ENCODE measurements at places on chromosomes 13 and 19.
A peak's percentile ranks its signal among the peaks of the same experiment; 100 is the strongest.

- DNase-seq: peak; percentile 87
Observed at GRCh38 chr19:41945135-41945766, 13.9 kb downstream of the RABAC1 start.

- no peak for DNase-seq
Observed at GRCh38 chr13:54029226-54029625, 1000.6 kb downstream of the OLFM4 start.

GRCh38 chr19:43624933-43625332 is 5.5 kb upstream of the ZNF428 start:
- DNase-seq: peak; percentile 87

DNA sequence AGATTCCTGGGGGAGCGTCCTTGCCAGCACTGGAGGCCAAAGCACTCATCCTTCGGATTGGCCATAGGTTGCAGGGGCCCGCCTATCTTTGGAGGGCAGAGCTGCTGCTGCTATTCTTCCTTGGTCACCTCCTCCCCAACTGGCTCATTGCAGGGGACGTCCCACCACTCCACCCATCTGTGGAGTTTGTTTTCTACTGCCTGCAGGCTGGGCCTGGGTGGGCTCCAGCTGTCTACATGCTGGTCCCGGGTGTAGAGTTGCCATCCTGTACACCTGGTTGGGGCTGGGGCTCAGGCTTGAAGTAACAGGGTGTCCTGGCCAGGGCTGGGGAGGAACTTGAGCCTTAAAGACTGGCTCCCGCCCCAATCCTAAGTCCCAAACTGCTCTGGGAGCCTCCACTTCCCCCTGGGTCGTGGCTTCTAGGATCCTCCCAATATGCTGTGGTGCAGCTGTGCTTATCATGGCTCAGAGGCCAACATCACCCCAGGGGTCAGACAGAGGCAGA is 2.1 kb downstream of the RNF225 start:
- no peak for DNase-seq

GRCh38 chr13:75803164-75803611 is 167.1 kb downstream of the LMO7 start:
- no peak for DNase-seq

GRCh38 chr19:33368074-33368864 is 5.2 kb upstream of the CEBPG start:
- DNase-seq: no peak

DNA sequence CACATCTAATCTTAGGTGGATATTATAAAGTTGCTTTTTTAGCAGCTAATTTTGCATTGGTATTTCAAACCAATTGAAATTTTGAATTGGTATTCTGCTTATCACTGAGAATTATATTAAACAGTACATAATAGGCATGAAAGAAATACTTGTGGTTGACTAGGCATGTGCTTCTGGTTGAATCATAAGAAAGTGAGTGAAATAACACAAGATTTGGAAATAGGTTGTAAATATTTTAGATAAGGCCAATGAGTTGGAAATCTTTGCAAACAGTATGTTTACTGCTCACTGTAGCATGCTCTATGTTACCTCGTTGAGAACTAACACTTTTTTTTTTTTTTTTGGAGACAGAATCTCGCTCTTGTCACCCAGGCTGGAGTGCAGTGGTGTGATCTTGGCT is 66.8 kb upstream of the RFC3 start:
- no peak for DNase-seq

DNA sequence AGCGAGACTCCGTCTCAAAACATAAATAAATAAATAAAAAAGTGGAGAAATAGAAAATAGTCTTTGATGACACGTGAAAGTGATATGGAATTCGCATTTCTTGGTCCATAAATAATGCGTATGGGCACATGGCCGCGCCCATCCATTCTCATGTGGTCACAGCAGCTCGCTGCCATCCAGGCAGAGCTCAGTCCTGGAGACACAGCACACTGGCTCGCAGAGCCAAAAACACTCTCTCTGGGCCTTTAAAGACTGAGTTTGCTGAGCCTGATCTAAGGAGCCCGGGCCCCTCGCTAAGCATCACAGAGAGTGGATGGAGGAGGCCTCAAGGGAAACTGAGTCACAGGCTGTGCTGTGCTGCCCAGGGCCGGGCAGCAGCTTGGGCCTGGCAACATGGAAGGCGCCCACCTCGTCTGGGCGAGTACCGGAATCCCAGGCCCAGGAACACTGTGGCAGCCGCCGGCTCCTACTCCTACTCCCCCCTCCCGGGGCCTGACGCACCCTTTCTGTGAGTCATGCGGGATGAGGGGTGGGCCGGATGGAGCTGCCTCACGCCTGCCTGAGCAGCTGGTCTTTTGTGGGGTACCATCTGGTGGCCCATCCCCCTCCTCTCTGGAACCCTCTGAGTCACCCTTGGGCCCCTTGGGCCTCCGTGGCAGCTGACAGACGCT is 28.9 kb upstream of the CACTIN start:
- no peak for DNase-seq

GRCh38 chr19:2841855-2842574 is 740 bp downstream of the ZNF555 start:
- no peak for DNase-seq

DNA sequence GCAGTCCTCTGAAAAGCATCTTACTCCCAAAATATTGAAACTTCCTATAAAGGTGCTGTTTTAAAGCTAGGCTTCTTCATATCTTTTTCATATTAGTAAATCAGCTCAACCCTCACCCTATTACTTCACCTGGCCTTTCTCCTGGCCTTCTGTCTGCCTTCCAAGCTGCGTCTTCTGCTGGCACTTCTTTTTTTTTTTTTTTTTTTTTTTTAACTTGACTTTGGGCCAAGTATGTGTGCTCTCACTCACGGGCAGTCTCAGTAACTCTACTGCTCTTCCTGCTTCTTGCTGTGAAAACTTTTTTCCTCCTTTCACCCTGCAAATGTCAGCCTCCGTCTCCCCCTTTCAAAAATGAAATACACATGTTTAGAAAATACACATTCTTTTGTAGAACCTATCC is 41.2 kb upstream of the KCTD4 start:
- DNase-seq: no peak

GRCh38 chr13:101624981-101625380 is 172.5 kb downstream of the ITGBL1 start:
- no peak for DNase-seq

DNA sequence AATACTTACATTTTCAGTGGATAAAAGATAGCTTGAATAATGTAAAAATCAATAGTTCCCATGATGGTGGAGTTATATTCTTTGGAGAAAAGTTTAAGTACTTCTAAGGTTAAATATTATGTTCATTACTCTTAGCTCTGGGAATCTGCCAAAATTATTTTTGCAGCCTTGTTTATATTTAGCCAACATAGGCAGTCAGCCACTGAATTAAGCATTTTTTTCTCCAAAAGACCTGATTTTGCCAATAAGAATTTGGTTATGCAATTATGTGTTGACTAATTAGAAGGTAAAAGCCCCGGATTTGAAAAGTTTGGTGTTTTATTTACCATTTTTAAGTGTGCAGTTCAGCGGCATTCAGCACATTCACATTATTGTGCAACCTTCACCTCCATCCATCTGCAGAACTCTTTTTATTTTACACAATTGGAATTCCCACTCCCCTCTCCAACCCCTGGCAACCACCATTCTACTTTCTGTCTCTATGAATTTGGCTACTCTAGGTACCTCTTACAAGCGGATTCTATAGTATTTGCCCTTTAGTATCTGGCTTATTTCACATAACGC is 90.1 kb upstream of the C1QTNF9B start:
- no peak for DNase-seq

DNA sequence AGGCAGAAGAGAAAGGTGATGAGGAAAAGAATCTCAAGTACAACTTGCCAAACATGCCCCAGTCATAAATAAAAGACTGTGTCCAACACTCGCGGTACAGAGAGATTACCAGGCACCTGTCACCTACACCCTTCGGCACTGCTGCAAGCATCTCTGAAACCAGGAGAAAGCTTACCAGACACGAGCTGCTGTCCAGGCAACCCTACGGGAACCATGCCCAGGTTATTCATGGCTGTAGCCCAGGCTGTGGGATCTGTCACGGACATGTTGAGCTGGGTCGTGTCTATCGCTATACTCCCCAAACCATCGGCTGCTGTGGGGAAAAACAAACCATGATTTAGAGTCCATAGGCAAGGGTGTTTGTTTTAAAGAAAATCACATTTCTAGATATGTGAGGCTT is 375.0 kb downstream of the ENOX1 start:
- DNase-seq: no peak

GRCh38 chr19:58407658-58408151 is 744 bp upstream of the ZNF584 start:
- no peak for DNase-seq

DNA sequence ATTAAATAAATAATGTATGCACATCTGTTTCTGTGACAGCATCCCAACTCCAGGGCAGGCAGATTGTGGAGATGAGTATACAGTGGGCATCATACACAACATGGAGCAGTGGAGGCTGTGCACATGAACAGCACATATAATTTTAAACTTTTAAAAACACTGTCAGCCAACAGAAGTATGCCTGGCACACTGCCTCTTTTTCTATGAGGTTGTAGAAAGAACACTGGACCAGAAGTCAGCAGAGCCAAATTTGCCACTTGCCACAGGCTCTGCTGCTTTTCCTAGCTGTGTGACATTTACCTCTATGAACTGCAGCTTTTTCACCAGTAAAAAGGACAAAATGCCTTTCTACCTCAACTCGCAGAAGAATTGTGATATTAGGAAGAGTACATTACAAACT is 118.7 kb downstream of the FRY start:
- no peak for DNase-seq

- no peak for DNase-seq
Observed at GRCh38 chr13:76955193-76955592, 6.9 kb downstream of the ACOD1 start.

- peak; percentile 73 for DNase-seq
Observed at GRCh38 chr19:2253106-2254063, 2.8 kb downstream of the JSRP1 start.

DNA sequence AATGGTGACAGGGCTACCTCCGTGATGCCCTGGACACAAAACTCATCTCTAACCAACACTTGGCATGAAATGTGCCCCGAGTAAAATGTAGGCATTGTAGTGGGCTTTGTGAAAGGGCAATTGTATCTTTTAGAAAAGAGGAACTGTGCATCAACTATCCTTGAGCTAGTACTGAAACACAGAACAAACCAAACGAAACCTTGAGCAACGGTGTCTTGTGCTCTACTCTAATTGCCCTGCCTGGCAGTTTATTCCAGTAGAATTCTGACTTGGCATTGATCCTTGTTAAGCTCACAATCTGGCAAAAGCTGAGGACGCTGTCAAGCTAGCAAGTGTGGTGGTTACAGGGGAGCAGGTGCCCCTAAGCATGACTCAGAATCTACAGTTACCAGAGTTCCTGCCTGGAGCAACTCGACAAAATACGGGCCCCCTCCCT is 707.1 kb upstream of the SPRY2 start:
- DNase-seq: no peak

DNA sequence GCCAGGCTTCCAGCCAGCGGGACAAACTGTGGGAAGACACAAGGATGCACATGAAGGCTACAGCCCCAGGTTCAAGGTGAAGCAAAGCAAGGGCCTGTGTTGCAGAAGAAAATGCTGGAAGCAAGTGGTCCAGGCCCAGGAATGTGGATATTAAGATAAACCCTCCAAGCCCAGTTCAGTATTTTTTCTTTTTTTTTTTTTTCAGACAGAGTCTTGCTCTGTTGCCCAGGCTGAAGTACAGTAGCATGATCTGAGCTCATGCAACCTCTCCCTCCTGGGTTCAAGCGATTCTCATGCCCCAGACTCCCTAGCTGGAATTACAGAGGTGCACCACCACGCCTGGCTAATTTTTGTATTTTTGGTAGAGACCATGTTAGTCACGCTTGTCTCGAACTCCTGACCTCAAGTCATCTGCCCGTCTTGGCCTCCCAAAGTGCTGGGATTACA is 4.4 kb downstream of the PRDX2 start:
- no peak for DNase-seq

DNA sequence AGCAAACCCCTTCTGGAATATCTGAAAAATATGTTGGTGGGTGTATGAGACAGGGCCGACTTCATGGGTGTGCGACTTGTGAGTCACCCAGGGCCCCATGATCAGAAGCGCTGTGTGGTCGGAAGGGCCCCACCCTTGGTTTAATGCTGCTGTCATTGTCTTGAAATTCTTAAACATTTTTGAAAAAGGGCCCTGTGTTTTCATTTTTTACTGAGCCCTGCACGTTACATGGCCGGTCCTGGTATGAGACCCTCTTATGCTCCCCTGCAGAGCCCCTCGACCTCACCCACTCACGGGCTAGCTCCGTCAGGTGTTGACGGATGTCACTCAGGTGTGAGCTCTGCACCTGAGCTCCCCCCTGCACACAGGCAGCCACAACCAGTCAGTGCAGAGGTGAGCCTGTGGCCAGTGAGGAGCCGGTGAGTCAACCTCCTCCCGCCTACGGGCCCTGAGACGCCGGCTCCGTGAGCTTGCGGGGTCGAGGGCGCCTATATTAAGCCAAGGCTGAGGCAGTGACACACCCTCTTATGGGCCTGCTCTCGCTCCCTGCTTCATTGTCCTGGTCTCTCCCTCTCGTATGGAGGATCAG is 27.7 kb downstream of the GADD45B start:
- peak; percentile 75 for DNase-seq

- DNase-seq: no peak
Observed at GRCh38 chr19:10333758-10334587, 644 bp upstream of the RAVER1 start.

DNA sequence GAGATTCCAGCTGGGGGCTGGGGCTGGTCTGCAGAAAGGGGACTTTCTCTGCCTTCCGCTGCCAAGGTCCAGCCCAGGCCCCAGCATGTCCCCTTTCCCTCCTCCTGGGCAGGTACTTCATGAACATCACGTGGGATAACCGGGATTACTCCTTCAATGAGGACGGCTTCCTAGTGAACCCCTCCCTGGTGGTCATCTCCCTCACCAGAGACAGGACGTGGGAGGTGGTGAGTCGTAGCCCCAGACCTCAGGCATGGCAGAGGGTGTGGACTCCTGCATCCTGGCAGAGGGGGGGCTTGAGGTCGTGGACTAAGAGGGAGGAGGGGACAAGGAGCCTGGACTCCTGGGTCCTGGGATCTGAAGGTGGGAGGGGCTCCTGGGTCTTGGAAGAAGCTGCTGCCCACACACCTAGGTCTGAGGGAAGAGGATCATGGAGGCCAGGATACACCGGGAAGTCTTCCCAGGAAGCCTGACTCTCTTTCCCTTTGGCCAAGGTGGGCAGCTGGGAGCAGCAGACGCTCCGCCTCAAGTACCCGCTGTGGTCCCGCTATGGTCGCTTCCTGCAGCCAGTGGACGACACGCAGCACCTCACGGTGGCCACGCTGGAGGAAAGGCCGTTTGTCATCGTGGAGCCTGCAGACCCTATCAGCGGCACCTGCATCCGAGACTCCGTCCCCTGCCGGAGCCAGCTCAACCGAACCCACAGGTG is 20.6 kb downstream of the GRIN2D start:
- no peak for DNase-seq

DNA sequence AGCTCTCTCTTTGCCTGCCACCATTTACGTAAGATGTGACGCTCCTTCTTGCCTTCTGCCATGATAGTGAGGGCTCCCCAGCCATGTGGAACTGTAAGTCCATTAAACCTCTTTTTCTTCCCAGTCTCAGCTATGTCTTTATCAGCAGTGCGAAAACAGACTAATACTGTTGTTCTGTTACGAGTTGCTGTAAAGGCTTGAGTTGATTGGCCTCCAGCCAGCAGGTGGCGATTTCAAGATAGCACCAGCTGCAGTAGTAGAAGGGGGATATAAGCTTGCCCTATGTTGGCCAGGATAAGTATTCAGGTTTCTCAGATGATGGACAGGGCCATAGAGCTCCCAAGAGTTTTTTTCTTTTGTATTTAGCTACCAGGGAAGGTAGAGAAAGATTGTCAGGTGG is 385.5 kb downstream of the MZT1 start:
- no peak for DNase-seq

- DNase-seq: no peak
Observed at GRCh38 chr19:31015778-31016177, 333.5 kb downstream of the TSHZ3 start.
